Activated naive CD8-positive, alpha-beta T cell treated with anti-CD3 and anti-CD28 coated beads, Interleukin-2, amount 50 U/mL, for 16 hours (primary cell): ENCODE measurements at places on chromosomes 12 and 14.
A peak's percentile ranks its signal among the peaks of the same experiment; 100 is the strongest.

DNA sequence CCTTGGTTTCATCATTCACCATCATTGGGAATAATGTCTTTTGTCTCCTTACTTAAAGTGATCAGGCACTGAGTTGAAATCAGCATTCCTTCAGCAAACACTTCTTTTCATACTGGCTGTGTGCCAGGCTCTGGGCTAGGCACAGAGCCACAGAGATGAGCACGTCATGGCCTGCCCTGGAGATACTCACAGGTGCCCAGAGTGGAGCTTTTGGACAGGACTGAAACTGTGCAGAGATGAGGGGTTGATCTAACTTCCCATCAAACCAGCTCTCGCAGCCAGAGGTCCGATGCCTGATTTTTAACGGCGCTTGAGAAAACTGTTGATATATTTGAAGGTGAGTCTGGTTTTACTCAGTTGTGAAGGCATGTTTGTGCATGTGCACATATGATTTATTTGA lies 43.1 kb downstream of the CACNA1C start:
- DNase-seq: no peak

- DNase-seq: no peak
These were observed 47.2 kb downstream of the RFX4 start for GRCh38 chr12:106629797-106630659.

GRCh38 chr14:99274346-99275221 lies 2.6 kb upstream of the BCL11B start:
- DNase-seq: no peak

- DNase-seq: no peak
These were observed 48.7 kb upstream of the PLXNC1 start for GRCh38 chr12:94099632-94100031.

- no peak for DNase-seq
These were observed 847 bp downstream of the MMP14 start for GRCh38 chr14:22837114-22837749.

GRCh38 chr14:51652168-51653078 lies 713 bp downstream of the FRMD6 start:
- DNase-seq: peak; percentile 3

- DNase-seq: peak; percentile 89
These were observed at the start of gene WDR89 for GRCh38 chr14:63641473-63642228. Gene WDR89 (minus strand): TSS chr14:63641871. CDS start chr14:63599942, 41,929 bp downstream.

DNA sequence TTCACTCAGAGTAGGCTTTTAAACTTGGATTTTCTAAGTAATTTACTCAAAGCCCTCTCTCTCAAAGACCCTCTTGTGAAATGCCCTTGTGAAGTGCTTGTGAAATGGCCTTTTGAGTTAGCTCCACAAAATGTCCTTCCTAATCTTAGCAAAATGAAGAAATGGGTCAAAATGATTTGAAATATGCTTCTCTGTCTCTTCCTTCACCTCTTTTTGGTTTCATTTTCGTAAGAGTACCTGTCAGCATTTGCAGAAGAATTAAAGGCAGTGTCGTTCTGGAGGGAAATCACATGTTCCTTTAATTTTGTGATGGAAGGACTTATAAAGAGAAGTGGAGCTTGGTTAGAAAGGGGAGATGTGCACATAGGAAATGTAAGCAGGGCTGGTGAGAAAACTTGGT lies 93.7 kb downstream of the HMGA2 start:
- DNase-seq: no peak

- DNase-seq: no peak
These were observed 477.5 kb downstream of the RAD51B start for GRCh38 chr14:68297039-68297438.

DNA sequence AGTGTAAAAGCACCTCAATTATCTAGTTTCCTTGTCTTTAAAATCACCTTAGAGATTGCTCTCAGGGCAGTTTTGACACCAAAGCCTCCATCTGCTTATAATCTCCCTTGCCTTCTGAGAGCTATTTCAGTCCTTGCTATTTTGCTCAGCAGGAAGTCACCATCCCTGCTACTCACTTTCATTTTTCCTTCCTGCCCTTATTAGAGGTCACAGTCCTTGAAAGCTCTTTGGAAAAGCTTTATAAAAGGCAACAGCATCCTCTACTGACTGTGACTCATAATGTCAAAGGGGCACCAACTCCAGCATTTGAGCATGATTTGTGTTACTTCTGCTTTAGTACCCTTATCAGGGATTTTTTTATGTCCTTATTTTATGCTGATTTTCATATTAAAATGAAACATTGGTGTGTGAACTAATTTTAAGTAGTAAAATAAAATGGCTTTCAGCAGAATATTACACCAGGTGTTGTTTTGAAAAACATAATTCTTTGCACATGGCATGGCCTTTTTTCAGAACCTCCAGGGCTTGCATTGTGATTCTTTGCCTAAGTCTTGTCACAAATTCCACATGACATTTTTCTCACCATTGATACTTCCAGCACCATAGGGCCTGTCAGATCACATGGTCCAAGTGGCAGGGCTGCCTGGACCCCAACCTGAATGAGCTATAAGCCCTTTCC lies 213.0 kb downstream of the ADAMTS20 start:
- no peak for DNase-seq

DNA sequence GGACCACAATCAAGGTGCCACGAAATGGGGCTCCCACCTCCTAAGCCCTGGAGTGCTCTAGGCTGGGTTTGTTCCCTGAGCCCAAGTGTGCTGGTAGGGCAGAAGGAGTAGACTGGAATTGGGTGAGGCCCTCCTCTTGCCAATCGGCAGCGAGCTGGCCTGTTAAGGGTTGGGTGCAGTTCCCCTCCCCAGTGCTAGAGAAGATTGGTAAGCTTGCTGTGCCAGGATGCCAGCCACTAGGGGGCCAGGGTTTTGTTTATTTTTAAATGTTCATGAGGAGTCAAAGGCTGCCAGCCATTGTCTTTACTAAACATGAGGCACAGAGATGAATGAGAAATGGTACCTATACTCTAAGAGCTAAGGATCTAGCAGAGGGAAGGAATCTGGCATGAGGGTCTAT lies 79.7 kb downstream of the SPTB start:
- DNase-seq: no peak

- DNase-seq: no peak
These were observed 89.9 kb upstream of the PRICKLE1 start for GRCh38 chr12:42679466-42679865.

GRCh38 chr12:639566-639965 lies 23.7 kb downstream of the NINJ2 start:
- DNase-seq: no peak

DNA sequence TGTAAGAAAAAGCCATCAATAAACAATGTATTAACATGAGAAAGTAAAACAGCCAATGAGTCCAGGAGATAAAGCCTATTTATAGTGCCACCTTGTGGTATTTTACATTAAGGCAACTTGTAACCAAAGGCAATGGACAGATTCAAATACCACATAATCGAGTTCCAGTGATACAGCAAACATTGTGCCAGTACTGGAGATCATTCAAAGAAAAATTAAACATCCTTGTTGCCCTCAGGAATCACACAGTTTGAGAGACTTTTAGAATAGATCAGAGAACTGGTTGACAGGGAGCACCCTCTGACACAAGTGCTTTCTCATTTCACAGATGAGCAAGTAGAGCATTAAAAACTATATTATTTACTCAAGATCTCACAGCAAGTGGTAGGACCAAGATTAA lies 98.1 kb downstream of the DDHD1 start:
- no peak for DNase-seq

GRCh38 chr12:66739940-66740651 lies 61.2 kb upstream of the GRIP1 start:
- no peak for DNase-seq

DNA sequence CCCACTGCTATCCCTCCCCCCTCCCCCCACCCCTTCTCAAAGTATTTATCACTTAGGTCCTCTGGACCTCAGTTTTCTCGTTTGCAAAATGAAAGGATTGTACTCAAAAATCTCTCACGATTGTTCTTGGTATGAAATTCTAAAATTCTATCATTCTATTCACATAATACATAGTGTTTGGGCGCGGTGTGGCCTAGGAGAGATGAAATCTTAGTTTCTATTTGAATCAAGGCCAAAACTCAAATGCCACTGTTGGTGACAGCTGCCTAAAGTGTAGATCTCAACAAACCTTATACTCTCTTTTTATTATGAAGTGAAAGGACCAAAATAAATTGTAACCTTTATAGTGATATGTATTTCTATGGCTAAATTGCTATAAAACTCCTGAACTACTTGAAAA lies 23.7 kb upstream of the YAF2 start:
- DNase-seq: no peak

GRCh38 chr14:100078997-100079725 lies 13.9 kb downstream of the EVL start:
- peak; percentile 51 for DNase-seq

DNA sequence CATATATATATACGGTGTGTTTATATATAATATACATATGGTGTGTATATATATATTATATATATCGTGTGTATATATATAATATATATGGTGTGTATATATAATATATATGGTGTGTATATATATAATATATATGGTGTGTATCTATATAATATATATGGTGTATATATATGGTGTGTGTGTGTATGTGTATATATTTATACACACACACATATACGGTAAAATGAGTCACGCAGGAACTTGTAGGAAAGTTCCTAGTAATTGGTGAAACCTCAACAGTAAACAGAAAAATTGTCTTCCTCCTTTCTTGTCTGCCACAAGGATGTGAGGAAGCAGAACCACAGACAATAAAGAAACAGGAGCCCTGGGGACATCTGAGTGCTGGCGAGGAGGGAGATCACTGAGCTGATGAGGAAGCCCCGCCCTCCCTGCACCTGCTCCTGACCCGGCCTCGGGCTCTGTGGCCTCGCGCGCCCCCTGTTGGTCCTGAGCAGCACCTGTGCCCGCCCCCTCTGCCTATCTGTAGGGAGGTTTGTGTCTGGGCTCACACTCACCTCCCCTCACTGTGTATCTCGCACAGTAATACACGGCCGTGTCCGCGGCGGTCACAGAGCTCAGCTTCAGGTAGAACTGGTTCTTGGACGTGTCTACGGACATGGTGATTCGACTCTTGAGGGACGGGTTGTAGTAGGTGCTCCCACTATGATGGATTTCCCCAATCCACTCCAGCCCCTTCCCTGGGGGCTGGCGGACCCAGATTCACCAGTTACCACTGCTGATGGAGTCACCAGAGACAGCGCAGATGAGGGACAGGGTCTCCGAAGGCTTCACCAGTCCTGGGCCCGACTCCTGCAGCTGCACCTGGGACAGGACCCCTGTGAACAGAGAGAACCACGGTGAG lies 1079.4 kb downstream of the TMEM121 start:
- DNase-seq: peak; percentile 75

GRCh38 chr14:22540811-22541360 lies 48.1 kb downstream of the DAD1 start:
- DNase-seq: no peak

- no peak for DNase-seq
These were observed 650 bp downstream of the GALC start for GRCh38 chr14:87992346-87992717.

DNA sequence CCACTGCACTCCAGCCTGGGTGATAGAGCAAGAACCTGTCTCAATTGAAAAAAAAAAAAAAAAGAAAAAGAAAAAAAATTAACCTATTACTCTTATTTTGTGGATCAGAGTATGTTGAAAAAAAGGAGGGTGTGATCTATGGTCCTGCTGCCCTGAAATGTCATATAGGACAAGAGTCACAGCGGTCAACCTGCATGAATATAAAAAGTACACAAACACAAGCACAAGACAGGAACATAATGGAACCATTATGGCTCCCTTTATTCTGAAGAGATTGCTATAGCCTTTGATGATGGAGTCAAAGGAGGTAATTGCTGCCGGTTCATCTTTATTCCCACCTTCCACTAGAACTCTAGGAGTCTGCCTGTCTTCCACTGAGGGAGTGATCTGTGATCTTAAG lies 96.9 kb downstream of the NTN4 start:
- DNase-seq: no peak

DNA sequence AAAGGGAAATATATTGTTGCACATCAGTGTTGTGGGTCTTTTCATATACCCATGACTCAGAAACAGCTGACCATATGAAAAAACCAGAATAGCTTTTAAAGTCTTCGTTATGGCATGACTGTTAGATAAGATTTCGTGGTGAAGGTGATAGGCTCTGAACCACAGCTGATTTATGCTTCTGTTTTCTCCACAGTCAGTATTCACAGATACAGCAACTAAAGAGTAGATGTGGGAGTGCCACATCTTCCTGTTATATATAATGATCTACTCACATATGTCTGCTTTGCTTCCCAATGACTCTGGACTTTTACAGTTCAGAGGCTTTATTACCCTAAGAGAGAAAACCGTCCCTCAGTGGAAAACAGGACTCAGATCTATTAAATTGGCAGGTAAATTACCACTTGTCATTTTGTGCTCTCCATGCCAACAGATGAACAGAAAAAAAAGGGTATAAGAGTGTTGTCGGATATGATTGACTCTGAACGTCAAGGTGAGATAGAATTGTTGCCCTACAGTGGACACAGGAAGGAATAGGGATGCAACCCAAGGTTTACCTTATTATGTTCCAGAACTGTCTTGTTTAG lies 1037.1 kb downstream of the GALC start:
- DNase-seq: no peak

DNA sequence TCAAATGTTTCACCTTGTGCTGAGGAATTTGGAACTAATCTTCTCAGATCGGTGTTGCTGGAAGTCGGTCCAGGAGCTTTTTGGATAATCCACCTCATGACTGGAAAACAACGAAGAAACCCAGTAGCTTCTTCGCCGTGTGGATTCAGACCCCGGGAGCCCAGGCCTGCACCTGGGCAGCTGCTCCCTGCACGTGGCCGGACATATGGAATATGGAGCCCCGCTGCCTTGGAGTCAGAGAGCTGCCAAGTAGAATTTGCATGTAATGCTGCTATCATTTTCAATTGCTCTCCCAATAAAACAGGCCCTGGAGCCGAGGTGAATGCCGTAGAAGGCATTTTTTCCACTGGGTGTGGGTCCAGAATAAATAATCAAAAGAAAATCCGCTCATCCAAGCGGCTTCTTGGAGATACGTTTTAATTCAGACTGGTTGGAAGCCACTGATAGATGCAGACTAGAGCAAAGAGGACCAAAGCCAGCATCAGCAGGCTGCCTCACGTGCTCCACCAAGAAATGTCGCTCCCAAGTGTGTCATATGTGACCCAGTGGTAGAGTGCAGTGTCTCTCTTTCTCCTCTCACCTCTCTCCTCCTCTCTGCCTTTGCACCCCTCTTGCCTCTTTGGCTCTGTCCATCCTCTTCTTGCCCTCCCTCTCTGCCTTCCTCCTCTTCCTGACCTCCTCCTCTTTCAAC lies 115.3 kb downstream of the ZNF664 start:
- no peak for DNase-seq
